ENCODE measurements at places on chromosomes 7 and 10.

DNA sequence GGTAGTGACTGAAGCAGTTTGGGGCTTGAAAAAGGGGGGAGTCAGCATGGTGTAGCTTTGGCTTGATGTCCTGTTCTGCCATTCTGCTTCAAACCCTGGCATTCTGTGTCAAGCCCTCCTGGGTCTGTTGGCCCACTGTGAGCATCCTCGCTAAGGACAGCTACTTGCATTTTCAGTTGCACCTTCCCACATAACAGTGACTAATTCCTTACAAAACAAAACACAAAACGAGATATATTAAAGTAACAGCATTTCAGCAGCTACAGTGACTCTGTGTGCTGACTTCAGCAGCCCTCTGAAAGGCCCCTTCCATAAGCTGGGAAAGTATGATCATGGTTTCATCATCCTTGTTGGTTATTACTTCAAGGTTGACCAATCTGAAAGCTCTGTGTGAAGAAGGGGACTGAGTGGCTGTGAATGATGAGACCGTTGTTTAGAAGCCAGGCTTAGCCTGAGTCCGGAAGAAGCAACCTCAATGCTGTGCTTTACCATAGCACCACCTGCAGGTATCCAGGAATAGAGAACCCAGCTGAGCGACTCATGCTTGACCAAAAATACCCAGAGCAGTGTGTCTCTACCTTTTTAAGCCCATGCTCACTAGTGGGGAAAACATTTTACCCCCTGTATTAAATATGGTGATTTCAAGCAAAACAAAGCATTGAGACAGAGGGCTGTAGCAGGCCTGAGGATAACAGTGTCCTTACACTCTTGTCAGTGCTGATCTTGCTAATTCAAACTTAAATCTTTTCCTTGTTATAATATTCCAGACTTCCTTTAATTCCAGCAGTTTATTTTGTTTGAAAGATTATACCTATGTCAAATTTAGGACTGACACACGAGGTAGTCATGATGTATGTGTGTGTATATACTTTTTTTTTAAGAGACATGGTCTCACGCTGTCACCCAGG lies 42.6 kb upstream of the CC2D2B start:
- no peaks in the 10 kb centered on the region for H3K4me1 ChIP-seq
- DNase-seq = no peak
- no peaks in the 10 kb centered on the region for H3K27me3 ChIP-seq
- H3K36me3 ChIP-seq = peaks cover 2% of the 10 kb centered on the region
- no peak overlapping the region for H3K4me3 ChIP-seq
- H3K27ac ChIP-seq = no peak overlapping the region

DNA sequence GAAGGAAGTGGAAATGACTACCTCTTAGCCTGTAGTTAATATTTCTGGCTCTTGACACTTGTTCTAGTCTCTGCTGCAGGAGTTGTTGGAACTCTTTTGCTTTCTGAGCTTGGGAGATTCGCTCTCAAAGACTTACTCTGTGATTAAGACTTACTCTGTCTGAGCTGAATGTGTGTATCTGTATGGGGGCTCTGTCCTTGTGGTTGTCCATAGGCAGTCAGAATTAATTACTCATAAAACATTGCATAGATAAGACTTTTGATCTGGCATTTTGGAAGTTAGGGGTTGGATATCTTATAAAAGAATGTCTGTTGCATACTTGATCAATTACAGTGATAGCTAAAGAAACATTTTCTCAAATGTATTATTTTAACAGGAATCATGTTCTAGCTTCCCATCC lies 199.2 kb upstream of the KIAA1217 start:
- H3K4me1 ChIP-seq = no peaks in the 10 kb centered on the region
- H3K4me3 ChIP-seq = no peak overlapping the region
- H3K36me3 ChIP-seq = no peaks in the 10 kb centered on the region
- no peak for DNase-seq
- no peak overlapping the region for H3K27ac ChIP-seq
- no peaks in the 10 kb centered on the region for H3K27me3 ChIP-seq

DNA sequence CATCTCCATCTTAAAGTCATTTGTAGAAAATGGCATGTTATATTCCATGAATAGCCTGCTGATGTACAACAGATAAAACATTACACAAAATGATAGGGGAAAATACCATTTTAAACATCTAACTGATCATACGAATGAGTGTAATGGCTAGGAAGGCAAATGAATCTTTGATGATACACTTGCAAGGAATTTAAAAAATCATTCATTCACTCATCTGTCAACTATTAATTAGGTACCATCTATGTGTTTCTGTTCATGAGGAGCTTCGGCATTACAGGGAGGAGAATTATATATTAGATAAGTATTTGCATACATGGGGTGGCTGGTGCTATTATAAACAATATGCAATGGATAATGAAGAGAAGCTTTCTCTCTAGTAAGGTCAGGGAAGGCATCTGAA lies 183.7 kb downstream of the CACNB2 start:
- H3K4me1 ChIP-seq = peaks cover 2% of the 10 kb centered on the region
- no peaks in the 10 kb centered on the region for H3K36me3 ChIP-seq
- no peak overlapping the region for H3K4me3 ChIP-seq

DNA sequence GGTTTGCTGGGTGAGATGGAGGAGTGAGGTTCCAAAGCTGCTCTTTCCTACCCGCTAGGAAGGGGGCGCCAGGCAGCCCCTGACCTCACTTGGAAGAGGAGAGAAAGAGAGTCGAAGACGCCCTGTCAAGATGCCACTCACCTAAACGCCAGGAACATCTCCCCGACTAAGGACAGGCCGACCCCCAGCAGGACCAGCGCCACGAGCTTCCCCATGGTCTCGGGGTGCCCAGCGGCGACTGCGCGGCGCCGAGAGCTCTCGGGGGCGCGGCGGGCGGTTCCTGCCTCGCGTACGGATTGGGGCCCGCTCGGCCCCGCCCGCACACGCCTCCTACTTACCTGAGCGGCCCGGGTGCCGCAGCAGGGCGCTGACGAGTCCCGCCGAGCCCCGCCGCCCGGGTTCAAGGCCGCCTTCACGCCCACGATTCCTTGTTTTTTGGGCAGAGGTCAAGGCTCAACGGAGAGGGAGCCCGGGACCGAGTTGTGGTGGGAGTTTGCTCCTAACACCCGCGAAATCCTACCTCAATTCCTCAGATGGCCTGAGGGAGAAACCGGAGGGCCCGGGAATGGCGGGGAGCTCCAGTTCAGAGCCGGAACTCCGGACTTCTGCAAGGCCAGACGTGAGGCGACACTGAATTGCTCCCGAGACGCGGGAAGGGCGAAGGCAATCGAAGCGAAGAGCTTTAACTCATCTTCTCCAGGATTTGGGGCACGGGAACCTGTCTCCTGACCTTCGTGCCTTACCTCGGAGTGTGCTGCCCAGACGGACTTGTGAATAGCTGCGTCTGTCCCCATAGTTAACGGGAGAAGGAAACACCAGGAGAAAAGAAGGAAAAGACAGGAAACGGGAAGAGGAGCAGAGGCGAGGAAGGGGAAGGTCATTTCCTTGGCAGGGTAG lies at the start of gene PON3:
Gene PON3, minus strand, starts transcription at position 240 of the 897 bp plus-strand sequence. Its CDS starts 25 bp downstream, at position 215.
- H3K4me3 ChIP-seq = peak within 1 kb of the TSS; percentile 79
- H3K27me3 ChIP-seq = no peaks in the 10 kb centered on the region

- H3K27ac ChIP-seq = peak overlapping the region; percentile 52
- no peaks in the 10 kb centered on the region for H3K36me3 ChIP-seq
- H3K4me3 ChIP-seq = peak overlapping the region; percentile 75
- DNase-seq = no peak
- H3K27me3 ChIP-seq = no peaks in the 10 kb centered on the region
Measured at GRCh38 chr10:132538790-132539421, 1.3 kb downstream of the INPP5A start.

- no peak overlapping the region for H3K27ac ChIP-seq
- no peak for DNase-seq
- no peaks in the 10 kb centered on the region for H3K36me3 ChIP-seq
- no peaks in the 10 kb centered on the region for H3K27me3 ChIP-seq
Measured at GRCh38 chr10:37588299-37588698, 269.1 kb downstream of the ZNF248 start.

- no peak overlapping the region for H3K27ac ChIP-seq
- no peaks in the 10 kb centered on the region for H3K4me1 ChIP-seq
- H3K27me3 ChIP-seq = no peaks in the 10 kb centered on the region
Measured at GRCh38 chr7:92400013-92400412, 47.3 kb upstream of the GATAD1 start.

DNA sequence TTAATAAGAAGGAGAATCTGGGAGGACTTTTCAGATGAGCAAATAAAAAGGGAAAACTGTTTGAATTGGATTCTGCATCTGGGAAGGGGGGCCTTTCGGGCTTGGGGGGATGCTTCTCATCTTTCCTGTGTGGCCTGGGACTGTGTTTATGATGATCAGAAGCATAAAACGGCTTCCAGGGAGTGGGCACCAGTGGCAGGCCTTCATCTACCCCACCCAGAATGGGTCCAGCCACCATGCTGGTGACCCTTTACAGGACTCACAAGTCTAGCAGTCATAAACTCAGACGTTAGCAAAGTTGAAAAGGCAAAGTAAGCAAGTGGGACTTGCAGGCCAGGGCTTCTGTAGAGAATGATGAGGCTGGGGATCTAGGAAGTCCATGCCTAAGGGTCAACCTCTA lies 198.3 kb upstream of the ZMIZ1 start:
- no peak overlapping the region for H3K4me3 ChIP-seq
- H3K36me3 ChIP-seq = no peaks in the 10 kb centered on the region
- no peaks in the 10 kb centered on the region for H3K27me3 ChIP-seq

GRCh38 chr10:43411536-43411935 lies 2.5 kb upstream of the HNRNPF start:
- H3K27ac ChIP-seq = no peak overlapping the region
- H3K4me3 ChIP-seq = no peak overlapping the region
- no peaks in the 10 kb centered on the region for H3K27me3 ChIP-seq
- no peak for DNase-seq
- H3K36me3 ChIP-seq = no peaks in the 10 kb centered on the region
- H3K4me1 ChIP-seq = no peaks in the 10 kb centered on the region

GRCh38 chr10:69088801-69089501 lies 1.0 kb downstream of the SRGN start:
- H3K27me3 ChIP-seq = no peaks in the 10 kb centered on the region
- peak overlapping the region; percentile 88 for H3K27ac ChIP-seq
- H3K4me1 ChIP-seq = no peaks in the 10 kb centered on the region
- no peaks in the 10 kb centered on the region for H3K36me3 ChIP-seq

DNA sequence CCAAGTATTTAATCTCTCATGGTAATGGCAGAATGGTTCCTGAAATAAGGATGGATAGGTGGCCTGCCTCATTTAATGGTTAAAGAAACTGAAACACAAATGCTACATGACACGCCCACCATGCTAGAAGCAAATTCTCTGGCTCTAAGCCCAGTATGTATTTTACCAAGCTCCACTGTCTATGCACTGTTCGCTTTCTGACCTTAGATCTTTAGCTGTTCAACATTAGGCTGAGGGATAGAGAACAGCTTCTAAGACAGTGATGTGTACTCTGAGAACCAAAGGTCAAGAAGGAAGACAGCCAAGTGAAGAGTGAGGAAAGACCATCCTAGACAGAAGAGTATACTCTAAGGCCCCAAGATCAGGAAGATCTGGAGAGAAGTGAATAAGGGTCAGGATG lies 26.6 kb downstream of the FAM3C start:
- DNase-seq = no peak
- H3K27me3 ChIP-seq = no peaks in the 10 kb centered on the region
- H3K27ac ChIP-seq = no peak overlapping the region
- peaks cover 1% of the 10 kb centered on the region for H3K36me3 ChIP-seq
- H3K4me1 ChIP-seq = no peaks in the 10 kb centered on the region

GRCh38 chr10:28367929-28368484 lies 65.1 kb upstream of the MPP7 start:
- no peak overlapping the region for H3K27ac ChIP-seq
- DNase-seq = no peak
- no peak overlapping the region for H3K4me3 ChIP-seq

Measured in liver (tissue), 10 donors.